AML-193 (cell line): ENCODE measurements at places on chromosomes 11 and 22.
A peak's percentile ranks its signal among the peaks of the same experiment; 100 is the strongest.

DNA sequence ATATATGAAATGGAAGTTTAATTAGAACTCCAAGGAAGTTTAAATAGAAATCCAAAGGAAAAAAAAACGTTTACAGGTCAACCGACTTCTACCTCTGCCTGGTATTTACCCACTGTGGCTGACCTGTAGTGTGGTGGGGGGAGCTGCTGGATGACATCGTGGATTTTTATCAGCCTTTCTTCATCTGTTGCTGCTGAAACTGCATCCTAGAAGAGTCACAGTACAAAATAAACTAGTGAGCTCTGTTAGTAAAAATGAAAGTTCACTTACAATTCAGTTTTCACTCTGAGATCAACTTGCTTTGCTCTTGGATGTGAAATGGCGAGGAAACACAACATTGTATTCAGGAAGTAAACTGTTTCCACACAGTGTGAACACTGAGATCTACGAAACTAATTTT, 43.2 kb upstream of the TP53AIP1 start:
- no peak for DNase-seq

DNA sequence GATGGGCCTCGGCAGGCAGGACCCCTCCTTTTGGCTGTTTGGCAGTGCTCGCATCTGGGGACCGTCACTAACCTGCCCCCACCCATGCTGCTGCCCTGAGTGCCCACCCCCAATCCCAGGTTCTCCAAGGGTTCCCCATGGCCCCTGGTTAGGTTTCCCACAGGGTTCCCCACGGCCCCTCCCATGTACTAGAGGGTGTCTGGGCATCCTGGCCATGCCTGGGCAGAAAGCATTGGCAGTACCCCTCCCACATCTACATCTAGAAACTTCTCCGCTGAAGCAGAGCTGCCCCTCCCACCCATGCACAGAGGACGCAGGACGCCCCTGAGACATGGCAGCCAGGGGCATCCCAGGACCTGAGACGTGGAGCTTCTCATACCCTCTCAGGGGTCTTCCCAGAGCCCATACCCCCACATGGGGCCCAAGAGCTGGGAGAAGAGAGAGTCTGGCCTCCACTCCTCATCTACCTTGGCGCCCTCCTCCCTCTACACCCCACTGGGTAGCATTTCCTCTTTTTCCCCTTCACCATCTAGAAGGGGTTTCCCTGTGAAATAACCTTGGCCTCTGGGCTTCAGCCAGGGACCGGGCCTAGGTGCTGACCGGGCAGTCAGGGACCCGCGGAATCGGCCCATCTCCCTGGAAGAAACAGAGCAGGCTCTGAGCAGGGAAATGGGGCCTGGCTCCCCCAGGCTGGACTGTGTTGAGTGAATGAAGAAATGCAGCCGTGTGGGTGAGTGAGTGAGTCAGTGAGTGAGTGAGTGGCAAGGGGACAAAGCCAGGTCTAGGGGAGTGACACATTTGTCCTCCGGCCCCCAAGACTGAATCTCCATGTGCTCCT, 987.3 kb downstream of the BRD1 start:
- DNase-seq = no peak

DNA sequence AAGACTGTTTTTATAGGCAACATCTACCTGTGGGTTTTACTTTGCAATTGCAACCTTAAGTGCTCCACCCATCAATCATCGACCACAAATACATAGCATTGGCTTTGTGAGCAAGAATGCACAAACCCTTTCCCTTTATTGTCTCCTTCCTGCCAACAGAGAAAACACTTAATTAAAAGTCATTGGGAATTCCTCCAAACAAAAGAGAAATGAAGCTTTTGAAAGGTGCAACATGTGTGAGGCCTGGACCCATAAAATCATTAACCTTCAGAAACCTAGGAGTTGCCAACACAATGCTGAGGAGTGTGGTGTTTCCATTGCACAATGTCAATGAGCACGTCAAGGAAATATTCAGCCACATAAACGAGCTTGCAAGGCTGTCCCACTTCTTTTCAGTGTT, 223.2 kb downstream of the BLID start:
- DNase-seq = no peak

- DNase-seq = no peak
These were observed 48.6 kb downstream of the SESN3 start for GRCh38 chr11:95182397-95182796.

GRCh38 chr11:47253660-47254059, 4.1 kb upstream of the NR1H3 start:
- no peak for DNase-seq

DNA sequence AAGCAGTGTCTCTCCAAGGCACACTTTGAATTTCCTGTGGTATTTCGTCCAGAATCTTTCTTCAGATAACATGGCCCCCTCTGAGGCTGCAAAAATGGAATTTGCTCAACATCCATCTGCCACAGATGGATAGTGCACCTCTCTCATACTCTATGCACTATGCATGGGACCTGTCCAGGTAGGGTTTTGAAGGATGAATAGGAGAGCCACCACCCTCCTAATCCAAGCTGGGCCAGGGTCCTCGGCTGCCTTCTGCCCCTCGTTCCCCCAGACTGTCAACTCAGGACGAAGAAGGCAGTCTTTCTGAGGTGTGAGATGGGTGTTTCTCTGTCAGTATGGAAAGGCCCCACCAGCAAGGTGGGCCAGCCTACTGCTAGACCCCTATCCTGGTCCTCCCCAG, 56.4 kb downstream of the MN1 start:
- no peak for DNase-seq

GRCh38 chr22:24559471-24559870, 3.7 kb downstream of the SNRPD3 start:
- no peak for DNase-seq

GRCh38 chr22:39923696-39924095, 22.8 kb downstream of the GRAP2 start:
- DNase-seq = no peak

GRCh38 chr11:77361184-77361583, 59.7 kb upstream of the GDPD4 start:
- DNase-seq = no peak

GRCh38 chr11:22670830-22671229, 4.4 kb downstream of the GAS2 start:
- peak; percentile 57 for DNase-seq

GRCh38 chr11:35142481-35143075, 3.6 kb downstream of the CD44 start:
- no peak for DNase-seq

GRCh38 chr11:1834779-1835670, at the start of gene SYT8:
TSS of gene SYT8 (plus strand) at chr11:1834990. CDS start at chr11:1835106, 116 bp downstream.
- no peak for DNase-seq

DNA sequence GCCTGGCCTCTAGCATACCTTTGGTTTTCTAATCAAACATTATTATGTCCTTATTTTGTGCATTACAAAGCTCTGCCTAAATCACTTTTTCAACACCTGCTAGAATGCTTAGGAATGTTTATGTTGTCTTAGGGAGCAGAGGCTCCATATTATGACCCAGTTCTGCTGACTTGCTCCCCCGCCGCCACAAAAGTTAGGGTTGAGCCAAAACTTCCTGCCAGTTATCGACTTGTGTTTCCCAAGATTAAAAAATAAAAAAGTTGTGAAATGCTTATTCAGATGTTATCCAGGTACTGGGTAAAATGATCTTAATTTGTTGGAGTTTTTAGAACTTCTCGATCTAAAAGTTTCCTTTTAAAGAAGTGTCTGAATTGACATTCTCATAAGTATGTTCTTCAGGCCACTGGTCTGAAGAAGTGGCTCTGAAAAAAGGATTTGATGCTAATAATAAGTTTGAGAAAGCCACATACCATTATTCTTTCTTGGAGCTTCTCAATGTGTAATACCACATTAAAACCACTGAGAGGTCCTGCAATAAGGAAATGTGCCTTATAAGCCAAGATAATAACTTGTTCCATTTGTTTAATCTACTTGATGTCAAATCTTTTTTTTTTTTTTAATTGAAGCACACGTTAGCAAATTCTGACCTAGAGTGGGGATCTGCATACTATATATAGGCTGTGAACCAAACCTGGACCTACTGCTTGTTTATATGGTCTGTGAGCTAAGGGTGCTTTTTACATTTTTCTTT, 2.2 kb downstream of the RNF185 start:
- peak; percentile 9 for DNase-seq

DNA sequence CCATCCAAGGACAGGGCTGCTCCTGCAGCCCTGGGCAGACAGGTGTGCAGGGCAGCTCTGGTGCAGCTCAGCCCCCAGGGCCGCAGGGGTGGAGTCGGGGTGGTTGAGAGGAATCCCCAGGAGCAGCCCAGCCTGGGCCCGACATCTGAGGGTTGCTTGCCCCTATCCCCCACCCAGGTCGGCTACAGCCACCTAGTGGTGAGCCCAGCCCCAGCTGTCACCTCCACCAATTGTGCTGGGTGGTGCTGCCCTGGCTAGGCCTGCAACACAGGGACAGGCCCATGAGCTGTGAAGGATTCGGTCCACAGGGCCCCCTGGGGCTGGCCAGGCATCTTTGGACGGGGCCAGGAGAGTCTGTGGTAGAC, 29.6 kb downstream of the RTN4R start:
- DNase-seq = peak; percentile 1

DNA sequence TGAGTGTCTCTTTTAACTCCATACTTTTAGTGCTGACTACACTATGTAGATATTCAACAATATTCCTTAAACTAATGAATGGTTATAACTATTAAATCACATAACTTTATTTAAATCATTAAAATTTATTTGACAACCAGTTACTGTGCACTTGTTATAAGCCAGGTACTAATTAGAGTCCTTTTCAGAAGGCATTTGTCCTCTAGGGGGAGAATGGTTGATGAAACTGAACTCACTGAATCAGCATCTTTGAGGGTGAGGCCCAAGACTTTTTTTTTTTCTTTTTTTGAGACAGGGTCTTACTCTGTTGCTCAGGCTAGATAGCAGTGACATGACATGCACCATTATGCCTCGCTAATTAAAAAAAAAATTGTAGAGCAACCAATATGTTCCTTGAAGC, 515.6 kb upstream of the CCDC90B start:
- DNase-seq = no peak

GRCh38 chr11:3106736-3107524, 49.7 kb upstream of the CARS1 start:
- DNase-seq = no peak

- no peak for DNase-seq
These were observed 65.5 kb upstream of the TTC12 start for GRCh38 chr11:113248702-113249490.

DNA sequence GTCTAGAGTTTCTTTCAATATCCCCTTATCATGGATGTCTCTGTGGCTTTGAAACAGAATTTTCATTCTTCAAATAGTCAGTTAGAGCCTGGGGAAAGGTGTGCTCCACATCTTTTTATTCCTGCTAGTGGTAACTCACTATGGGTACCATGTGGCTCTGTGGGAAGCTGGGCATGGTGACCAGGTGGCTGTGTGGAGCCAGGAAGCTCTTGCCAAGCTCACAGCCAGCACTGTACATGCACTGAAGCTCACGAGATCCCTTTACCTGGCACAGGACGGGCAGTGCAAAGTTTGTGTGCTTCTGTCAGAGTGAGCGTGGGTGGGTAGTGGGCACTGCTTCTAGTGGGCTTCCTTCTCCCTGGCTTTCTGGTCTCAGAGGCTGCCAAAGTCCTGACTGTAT, 6.3 kb upstream of the KDM4F start:
- no peak for DNase-seq

DNA sequence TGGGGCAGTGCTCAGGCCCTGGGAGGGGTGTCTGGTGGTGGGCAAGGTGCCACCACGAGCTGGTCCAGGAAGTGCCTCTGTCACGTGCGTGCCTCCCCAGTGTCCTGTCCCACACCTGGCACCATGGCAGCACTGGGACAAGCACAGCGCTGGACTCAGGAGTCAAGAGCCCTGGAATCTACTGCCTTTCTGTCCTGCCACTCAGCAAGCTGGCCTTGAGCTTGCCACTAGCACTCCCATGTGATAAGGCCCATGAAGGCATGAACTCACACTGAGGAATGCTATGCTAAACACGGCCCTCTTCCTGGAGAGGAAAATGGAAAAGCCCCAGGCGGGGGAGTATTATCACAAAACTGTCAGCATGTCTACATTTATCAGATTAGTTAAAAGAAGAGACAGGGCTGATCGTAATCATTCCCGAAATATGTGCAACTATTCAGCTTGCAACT, 50.7 kb upstream of the SLC35C1 start:
- DNase-seq = no peak

- no peak for DNase-seq
These were observed 3.1 kb upstream of the ADORA2A start for GRCh38 chr22:24424001-24424900.

DNA sequence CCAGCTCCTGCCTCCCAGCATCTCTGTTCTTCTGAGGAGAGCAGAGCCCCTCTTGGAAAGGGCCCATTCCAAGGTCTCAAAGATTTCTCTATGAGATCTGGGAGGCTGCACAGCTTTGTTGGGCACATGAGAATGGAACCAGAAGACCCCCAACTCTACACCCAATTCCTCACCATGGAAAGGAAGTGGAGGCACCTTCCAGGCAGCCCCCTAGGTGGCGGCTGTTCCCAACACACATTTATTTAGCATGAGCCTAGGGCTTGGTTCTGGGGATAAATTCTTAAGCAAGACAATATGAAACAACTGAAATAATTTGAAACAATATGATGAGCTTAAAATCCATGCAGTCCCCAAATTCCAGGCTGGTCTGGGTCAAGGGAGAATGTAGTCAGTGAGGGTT, 100.4 kb downstream of the TIMP3 start:
- no peak for DNase-seq

GRCh38 chr22:18000441-18001039, 23.8 kb downstream of the MICAL3 start:
- DNase-seq = no peak

DNA sequence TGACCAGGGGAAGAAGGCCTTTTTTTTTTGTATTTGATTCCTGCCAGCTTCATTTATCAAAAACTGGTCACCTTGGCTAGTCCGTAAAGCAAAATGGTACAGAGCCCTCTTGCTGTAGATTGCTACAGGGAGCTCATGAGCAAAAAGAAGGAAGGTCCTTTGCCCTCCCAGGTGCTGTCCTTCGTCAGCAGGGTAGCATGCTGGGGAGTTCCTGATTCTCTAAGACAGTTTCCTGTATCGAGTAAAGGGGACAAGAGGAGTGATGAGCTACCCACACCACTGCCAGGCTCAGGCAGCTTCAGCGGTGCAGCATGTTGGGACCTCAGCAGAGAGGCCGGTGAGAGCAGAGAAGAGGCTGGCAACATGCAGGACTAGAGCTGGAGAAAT, 67.8 kb upstream of the CSNK2A3 start:
- DNase-seq = no peak

DNA sequence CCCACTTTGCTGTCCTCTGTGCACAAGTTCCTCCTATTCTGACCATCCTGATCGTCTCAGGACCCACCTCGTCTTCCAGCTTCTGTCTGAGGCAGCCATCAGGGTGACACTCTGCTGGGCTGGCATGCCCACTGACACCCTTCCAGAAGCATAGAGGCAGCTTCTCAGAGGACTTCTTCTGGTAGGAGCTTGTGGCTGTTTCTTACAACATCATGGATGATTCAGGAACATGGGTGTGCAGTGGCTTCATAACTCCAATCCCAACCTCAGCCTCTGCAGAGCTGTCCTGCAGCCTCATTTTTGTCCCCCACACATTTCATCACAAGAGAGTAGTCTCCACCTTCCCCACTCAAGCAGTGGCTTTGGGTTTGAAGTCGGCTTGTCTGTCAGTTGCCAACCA, 20.9 kb upstream of the CTR9 start:
- peak; percentile 46 for DNase-seq
